Left renal cortex interstitium (tissue), 4 donors: ENCODE measurements at places on chromosomes 13 and 19.

DNA sequence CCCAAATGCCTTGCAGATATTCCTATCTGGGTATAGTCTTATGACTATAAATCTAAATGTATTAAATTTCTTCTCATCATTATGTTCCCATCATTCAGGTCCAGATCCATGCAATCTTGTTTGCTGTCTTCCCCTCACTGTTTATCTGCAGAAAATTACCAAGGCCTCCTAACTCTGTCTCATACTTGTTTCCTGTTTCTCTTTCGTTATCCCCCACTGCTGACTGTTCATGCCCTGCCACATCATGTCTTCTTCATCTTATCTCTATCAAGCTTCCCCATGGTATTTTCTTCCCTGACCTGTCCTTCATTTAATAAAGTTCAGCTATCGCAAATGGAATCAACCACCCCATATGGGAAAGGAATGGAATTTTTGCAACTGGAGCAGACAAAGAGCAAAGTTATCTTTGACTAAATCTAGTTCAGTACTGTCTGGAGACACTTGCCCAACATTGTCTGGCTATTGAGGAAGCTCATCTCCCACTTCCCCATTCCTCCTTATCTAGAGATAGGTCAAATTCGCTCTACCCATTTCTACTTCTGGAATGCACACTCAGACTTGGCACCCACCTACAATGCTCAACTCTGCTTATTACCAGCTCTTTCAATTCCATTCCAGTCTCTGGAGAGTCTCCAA is 1358.1 kb downstream of the EFNB2 start:
- no peak for DNase-seq

DNA sequence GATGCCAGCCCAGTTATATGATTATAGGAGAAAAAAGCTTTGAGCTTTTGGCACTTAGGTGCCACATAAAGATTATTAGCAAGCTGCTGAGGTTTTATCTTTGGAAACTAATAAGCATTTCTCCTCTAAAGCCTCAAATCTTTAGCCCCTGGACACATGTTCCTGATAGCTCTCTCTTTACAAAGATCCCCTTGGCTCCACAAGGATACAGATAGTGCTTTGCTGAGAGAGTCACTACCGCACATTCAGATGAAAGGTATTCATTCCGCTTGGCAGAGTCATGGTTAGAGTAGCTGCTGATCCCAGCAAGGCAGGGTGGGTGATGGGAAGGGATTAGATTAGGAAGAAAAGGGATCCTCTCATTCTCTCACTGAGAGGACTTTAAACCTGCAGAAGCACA is 28.2 kb upstream of the PSG7 start:
- no peak for DNase-seq

DNA sequence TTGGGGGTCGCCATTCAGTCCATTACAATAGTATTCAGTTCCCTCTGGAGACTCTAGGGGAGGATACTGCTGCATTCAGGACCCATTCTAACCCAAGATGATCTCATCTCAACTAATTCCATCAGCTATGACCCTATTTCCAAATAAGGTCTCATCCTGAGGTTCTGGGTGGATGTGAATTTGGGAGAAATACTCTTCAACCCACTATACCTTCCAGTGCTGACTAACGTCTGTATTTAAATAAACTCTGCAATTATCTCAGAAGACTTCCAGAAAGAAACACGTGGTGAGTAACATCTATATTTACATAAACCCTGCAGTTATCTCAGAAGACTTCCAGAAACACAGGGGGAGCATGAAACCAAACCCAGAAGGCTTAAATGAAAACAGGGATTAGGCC is 1300.7 kb downstream of the PCDH9 start:
- no peak for DNase-seq

- no peak for DNase-seq
Measured at GRCh38 chr13:46491641-46492040, 61.3 kb upstream of the LRCH1 start.

- DNase-seq: no peak
Measured at GRCh38 chr13:112063807-112064206, 3.1 kb upstream of the SOX1 start.

- no peak for DNase-seq
Measured at GRCh38 chr13:100521851-100522617, 66.6 kb downstream of the GGACT start.

- DNase-seq: no peak
Measured at GRCh38 chr13:24822640-24823039, 58.7 kb downstream of the RNF17 start.

- DNase-seq: no peak
Measured at GRCh38 chr13:97284558-97284957, 62.4 kb downstream of the MBNL2 start.

DNA sequence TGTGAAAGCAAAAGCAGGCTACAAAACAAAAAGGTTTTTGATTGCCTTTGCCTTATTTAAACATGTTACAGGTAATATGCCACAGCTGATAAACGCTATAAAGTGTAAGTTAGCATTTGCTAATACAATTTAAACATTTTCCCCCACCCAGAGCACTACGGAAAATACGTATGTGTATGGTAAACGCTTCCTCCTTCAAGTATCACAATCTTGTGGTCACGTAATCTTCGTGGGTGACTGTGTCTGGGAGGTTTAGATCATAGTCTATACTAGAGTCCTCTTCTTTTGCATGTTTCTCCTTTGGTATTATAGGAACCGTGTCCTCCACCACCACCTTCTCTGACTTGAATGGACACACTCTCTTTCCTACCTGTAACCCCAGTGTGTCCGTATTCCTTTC is 38.1 kb upstream of the POSTN start:
- DNase-seq: no peak
